ENCODE measurements at places on chromosomes 4 and X.

GRCh38 chrX:136691028-136691809, 43.3 kb downstream of the CD40LG start:
- no peak for DNase-seq

GRCh38 chr4:150130933-150131332, 52.7 kb downstream of the DCLK2 start:
- DNase-seq: no peak

DNA sequence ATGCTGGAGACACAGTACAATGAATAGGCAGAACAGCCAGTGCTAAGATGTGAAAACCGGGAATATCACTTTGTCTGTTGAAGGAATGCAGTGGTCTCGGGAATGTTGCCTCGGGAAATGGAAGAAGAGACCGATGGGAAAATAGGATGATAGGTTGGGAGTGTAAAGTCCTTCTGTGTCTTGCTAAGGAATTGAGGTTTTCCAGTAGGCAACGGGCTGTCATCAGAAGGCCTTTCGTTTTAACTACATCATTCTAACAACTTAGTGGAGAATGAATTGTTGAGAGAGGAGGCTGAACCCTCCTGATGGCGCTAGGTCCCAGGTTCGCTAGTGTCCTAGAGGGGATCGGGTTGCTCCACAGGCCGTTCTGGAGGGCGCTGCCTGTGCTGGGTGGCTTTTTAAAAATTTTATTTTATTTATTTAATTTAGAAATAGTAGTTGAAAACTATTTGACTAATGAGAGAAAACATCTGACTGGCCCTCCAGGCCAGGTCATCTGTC, 730 bp downstream of the VBP1 start:
- no peak for DNase-seq

DNA sequence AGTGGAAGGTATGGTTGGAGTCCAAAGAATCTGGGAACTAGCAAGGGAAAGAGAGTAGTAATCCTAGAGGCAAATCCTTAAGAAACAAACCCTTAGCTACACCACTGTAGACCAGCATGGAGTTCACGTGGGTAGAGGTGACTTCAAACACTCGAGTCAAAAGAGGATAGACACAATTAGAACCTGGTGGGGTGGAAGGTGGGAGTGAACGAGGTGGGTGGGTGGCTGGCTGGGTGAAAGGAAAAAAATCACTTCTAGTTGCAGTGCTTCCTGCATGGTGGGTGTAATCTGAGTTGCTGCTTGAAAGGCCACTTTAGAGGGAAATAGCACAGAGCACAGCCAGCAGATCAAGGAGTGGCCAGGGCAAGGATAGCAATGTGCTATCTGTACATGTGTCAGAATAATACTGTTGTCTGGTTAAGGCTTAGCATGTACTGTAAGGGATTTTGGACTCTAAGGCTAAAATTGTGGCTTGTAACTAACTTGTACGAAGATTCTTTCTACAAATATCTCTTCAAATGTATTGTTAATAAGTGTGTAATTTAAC, 356.2 kb downstream of the GRIA2 start:
- DNase-seq: no peak

- no peak for DNase-seq
Measured at GRCh38 chr4:121951521-121952110, at the start of gene TRPC3. Gene TRPC3 (minus strand): TSS chr4:121952060. CDS start chr4:121951680, 380 bp downstream.

- DNase-seq: no peak
Measured at GRCh38 chrX:132090403-132091159, 37.2 kb downstream of the FRMD7 start.

- no peak for DNase-seq
Measured at GRCh38 chrX:71298119-71298518, 3.4 kb upstream of the ITGB1BP2 start.

DNA sequence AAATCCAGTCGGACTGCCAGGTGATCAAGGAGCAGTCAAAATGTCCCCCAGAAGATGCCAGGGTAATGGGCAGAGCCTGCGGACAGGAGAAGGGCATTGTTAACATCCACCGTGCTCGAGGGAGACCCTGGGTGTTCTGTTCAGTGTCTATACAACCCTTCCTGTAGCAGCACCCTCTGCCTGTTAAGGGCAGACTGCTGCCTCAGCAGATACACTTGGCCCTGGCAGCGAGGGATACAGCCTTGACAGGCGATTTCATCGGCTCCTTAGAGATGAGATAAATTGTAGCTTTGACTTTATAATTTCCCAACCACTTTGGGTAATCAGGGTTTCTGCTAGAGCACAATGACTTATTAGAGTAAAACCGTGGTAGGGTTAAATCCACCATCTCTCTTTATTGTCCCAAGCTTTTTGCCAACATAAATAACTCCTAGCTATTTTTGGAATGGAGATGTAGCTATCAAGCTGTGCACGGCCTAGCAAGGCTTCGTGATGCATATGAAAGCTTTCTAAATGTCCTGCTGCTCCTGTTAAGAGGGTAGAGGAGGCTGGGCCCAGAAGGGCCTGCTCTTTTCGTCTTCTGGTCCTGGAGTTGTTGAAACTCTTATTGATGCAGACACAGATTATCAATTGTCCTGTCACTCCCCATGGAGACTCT, 195.9 kb downstream of the CPEB2 start:
- no peak for DNase-seq

- DNase-seq: no peak
Measured at GRCh38 chr4:118845552-118846050, 9.7 kb upstream of the SEC24D start.

GRCh38 chr4:129379429-129379828, 283.5 kb downstream of the C4orf33 start:
- no peak for DNase-seq

GRCh38 chr4:52933738-52934137, 71.6 kb downstream of the RASL11B start:
- DNase-seq: no peak

- no peak for DNase-seq
Measured at GRCh38 chr4:154009788-154010187, 220.9 kb upstream of the SFRP2 start.

DNA sequence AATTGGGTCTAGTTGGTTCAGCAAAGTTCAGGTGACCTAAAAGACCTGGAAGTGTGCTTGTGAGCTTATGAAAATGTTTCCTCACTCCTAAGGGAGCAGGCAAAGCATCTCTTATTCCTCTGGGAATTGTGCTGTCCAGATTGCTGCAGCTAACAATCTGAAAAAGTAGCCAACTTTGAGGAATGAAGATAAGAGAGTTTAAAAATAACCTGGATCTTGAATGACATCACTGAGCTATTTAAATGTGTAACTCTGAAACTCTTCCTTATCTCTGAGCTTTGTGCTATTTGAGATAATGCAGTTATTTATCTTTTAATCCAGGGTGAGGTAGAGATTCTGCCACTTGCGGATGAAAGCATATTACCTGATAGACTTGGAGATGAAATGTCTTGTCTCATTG, 384.8 kb downstream of the PPP4R3C start:
- no peak for DNase-seq

- no peak for DNase-seq
Measured at GRCh38 chrX:78506248-78506647, 152.9 kb downstream of the RTL3 start.

GRCh38 chrX:93585661-93586060, 87.7 kb downstream of the NAP1L3 start:
- DNase-seq: no peak

GRCh38 chr4:14458463-14458862, 543.8 kb upstream of the CPEB2 start:
- DNase-seq: no peak

DNA sequence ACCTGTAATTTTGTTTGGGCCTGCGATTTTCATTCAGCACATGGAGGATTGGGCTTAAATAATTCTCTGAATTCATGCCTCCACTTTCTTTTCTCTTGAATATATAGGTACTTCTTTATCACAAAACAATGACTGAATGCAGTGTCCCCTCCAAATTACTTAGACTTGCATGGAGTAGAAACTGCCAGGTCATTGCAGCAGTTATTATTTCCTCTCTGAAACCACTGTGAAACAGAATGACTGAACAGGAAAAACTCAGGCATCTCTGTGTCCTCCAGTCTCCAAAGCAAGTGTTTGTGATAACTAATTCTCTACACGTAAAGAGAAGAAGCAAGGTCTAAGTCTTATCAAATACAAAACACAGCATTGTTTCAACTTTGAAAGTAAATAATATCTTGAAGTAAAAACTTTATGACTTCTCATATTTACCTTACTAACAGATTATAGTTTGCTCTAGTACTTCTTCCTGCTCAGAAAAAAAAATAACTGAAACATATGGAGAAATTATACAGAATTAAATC, 144.5 kb upstream of the DIAPH2 start:
- DNase-seq: no peak

GRCh38 chrX:97538745-97539144, 655.0 kb downstream of the RPA4 start:
- no peak for DNase-seq

DNA sequence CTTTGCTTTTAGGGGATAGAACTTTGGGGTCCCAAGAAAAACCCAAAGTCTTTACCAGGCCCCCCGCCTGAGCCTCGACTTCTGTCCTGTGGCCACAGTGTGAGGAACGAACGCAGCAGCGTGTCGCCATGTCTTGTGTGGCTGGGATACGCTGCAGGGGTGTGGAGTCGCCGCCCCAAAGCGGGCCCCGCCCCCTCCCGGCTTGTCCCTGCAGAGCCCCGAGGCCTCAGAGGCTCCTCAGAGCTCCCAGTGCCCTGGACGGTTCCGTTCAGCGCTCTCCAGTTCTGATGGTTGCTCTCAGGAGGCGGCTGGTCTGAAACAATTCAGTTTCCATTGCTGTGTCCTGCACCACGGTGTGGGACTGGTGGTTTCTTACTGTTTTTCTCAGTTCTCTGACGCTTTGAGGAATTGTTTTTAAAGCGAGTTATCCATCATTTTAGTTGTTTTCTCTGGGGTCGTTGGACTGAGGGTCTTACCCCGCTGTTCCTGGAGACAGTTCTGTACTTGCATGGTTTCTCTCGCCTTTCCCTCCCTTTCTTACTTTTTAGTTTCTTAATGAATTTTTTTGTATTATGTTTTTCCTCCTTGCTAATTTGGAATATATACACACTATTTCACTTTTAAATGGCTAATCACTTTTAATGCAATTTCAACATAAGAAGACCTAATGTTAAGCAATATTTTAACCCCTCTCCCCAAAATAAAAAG, 1.6 kb upstream of the IDUA start:
- DNase-seq: no peak

- no peak for DNase-seq
Measured at GRCh38 chr4:98026362-98026761, 116.9 kb downstream of the STPG2 start.

GRCh38 chrX:38271154-38271716, 50.6 kb upstream of the SRPX start:
- no peak for DNase-seq

DNA sequence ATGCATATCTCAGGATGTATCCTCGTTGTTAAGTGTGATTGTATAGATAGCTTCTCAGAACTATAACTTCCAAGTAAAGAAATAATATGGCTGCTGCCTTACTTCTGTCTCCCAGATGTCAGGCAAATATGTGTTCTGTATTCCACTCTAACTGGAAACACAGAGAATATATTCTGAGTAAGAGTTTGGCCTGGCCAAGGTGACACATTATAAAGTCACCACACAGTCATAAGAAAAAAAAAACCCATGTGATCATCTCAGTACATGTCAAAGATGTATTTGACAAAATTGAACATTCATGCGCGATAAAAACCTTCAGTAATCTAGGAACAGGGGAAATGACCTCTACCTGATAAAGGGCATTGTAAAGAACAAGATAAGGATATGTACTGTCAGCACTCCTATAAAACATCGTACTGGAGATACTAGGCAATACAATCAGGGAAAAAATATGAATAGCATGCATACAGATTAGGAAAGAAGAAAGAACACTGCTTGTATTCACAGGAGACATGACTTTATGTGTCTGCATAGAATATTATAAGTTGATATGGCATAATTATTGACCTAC, 207.1 kb downstream of the ZNF330 start:
- DNase-seq: no peak

GRCh38 chr4:176953021-176953420, 160.3 kb upstream of the VEGFC start:
- no peak for DNase-seq

GRCh38 chrX:106894978-106895452, 8.1 kb downstream of the RIPPLY1 start:
- DNase-seq: no peak

DNA sequence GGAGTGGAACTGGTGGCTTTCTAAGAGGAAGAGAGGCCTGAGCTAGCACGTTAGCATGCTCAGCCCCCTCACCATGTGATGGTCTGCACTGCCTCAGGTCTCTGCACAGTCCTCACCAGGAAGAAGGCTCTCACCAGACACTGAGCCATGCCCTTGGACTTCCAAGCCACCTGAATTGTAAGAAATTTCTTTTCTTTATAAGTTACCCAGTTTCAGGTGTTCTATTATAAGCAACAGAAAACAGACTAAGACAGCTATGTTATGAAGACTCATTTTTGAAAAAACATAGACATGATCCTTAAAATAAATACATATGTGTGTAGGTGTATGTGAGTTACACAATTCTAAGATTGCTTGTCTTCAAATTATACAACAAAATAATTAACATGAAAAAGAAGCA, 74.7 kb downstream of the CEP44 start:
- DNase-seq: no peak

- DNase-seq: no peak
Measured at GRCh38 chrX:153339662-153340061, 5.7 kb downstream of the ZNF275 start.

- no peak for DNase-seq
Measured at GRCh38 chr4:38320343-38320695, 343.7 kb upstream of the KLF3 start.

GRCh38 chr4:125547836-125548235, 233.1 kb downstream of the FAT4 start:
- DNase-seq: no peak

DNA sequence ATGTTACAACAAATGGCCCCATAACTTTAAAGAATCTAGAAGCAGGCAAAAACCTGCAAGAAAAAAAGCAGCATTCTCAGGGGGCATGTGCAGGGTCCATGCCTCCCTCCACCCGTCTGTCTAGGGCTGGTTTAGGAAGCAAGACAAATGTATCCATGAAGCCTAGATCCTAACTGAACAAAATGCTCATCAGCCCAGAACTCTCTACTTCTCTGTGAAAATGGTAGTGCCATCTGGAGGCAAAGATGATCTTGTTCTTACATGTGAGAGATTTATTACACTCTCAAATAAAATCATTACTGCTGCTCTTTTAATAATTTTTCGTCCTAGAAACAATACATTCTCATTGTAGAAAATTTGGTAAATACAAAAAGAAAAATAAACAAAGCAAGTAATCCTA, 26.7 kb downstream of the NR3C2 start:
- DNase-seq: no peak
